Activated CD4-positive, alpha-beta T cell treated with anti-CD3 and anti-CD28 coated beads, Interleukin-2, amount 10 ng/mL, durations not matched to agents 24 days and 14 days (primary cell): ENCODE measurements at places on chromosomes 7 and 10. TPM values are rescaled to one million over a fixed set of nuclear protein-coding genes. Genes with fewer than 3 reads are reported as not detected.
A peak's percentile ranks its signal among the peaks of the same experiment; 100 is the strongest.

Gene KCND2
- total RNA-seq = not detected in 2 replicates

GRCh38 chr10:66258693-66259092 lies 667.1 kb upstream of the LRRTM3 start:
- no peak overlapping the region for H3K27ac ChIP-seq
- no peak for DNase-seq
- no peaks in the 10 kb centered on the region for H3K4me1 ChIP-seq
- no peaks in the 10 kb centered on the region for H3K36me3 ChIP-seq
- no peak overlapping the region for H3K4me3 ChIP-seq

Gene SLC26A3
- not detected in 2 replicates for total RNA-seq

Gene HOGA1
- total RNA-seq = not detected in 2 replicates

DNA sequence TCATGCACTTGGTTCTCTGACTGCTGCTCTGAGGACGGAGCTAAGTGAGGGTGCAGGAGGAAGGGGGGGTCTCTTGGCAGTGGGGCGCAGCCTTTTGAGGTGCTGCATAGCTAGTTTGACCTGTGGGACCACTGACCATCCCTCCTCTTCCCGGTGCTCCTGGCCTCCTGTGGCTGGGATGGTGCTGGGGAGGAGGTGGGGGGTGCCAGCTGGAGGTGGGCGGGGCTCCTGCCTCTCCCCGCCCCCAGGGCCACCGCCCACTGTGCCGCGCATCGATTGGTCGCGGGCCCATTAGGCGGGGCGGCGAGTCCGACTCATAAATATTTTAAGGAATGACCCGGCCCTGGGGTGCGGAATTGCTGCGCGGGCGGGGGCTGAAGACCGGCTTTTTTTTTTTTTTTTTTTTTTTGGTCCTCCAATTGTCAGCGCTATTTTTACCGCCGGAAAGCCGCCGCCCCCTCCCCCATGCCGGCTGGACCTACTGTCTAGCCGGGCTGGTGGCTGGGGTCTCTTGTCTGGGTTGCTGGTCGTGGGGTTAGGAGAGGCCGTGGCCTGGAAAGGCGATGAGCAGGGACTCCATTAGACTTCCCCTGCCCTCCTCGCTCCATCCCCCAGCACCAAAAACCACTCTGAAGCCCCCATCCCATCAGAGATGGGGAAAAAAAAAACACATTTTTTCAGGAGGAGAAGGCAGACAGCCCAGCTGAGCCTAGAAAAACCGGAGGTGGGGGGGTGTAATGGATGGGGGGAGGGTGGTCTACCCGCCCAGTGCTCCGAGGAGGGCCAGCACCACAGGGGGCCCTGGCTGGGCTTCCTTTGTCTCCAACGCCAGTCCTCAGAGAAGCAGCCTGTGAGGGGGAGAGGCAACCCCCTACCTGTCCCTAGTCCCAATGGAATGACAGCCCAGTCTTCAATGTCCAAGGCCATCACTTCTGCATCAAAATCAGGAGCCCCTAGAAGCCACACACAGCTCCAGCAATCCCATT lies 6.4 kb downstream of the SH2B2 start:
- H3K27me3 ChIP-seq = peaks cover 9% of the 10 kb centered on the region
- H3K27ac ChIP-seq = no peak overlapping the region
- H3K36me3 ChIP-seq = no peaks in the 10 kb centered on the region
- peaks cover 13% of the 10 kb centered on the region for H3K4me1 ChIP-seq

Gene CHPF2
- total RNA-seq = 42.0 and 46.4 TPM in 2 replicates

Gene AKR1C2
- total RNA-seq = not detected in 2 replicates

DNA sequence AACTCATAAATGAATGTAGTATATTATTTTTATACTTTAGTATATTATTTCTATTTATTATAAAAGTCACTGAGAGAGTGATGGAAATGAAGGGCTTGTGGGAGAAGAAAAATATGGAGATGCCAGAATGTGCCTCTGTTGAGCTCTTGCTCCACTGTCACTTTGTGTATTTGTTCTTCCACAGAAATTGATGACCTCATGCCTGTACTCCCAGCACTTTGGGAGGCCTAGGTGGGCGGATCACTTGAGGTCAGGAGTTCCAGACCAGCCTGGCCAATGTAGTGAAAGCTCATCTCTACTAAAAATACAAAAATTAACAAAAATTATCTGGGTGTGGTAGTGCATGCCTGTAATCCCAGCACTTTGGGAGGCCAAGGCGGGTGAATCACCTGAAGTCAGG lies 76.4 kb upstream of the STK17A start:
- no peak for DNase-seq
- peaks cover 2% of the 10 kb centered on the region for H3K27me3 ChIP-seq
- no peaks in the 10 kb centered on the region for H3K36me3 ChIP-seq
- H3K4me1 ChIP-seq = no peaks in the 10 kb centered on the region

Gene RGR
- not detected in 2 replicates for total RNA-seq

Gene GPR15LG
- not detected in 2 replicates for total RNA-seq

DNA sequence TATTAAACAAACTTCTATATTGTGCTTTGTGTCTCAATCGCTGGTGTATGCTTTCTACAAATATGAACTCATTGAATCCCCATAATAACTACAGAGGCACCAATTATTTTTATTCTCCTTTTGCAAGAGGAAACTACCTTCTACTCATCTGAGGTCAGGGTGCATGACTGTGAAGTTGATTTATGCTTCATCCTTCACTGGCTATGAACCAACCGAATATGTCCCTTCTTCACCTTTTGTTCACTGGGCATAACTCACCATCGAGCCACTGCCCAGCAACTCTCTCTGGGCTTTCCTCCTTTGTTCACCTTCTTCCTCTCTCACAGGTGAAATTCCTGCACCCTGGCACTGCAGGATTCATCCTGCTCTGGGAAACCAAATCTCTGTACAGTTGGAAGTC lies 61.3 kb upstream of the PFKP start:
- DNase-seq = no peak
- no peak overlapping the region for H3K27ac ChIP-seq
- H3K4me1 ChIP-seq = peaks cover 2% of the 10 kb centered on the region
- peaks cover 26% of the 10 kb centered on the region for H3K27me3 ChIP-seq
- H3K4me3 ChIP-seq = no peak overlapping the region

Gene TBXAS1
- total RNA-seq = 1.8 and 3.5 TPM in 2 replicates

- H3K27ac ChIP-seq = no peak overlapping the region
- H3K36me3 ChIP-seq = no peaks in the 10 kb centered on the region
- H3K4me3 ChIP-seq = no peak overlapping the region
Measured at GRCh38 chr10:128875030-128875744, 591.9 kb upstream of the MGMT start.

DNA sequence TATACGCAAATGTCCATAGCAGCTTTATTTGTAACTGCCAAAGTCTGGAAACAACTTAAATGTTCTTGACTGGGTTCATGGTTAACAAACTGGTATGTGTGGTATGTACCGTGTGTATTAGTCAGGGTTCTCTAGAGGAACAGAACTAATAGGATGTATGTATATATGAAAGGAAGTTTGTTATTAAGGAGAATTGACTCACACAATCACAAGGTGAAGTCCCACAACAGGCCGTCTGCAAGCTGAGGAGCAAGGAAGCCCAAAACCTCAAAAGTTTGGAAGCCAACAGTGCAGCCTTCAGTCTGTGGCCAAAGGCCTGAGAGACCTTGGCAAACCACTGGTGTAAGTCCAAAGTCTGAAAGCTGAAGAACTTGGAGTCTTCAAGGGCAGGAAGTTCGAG lies 66.8 kb downstream of the TMEM168 start:
- H3K4me1 ChIP-seq = no peaks in the 10 kb centered on the region
- no peak overlapping the region for H3K4me3 ChIP-seq
- H3K36me3 ChIP-seq = no peaks in the 10 kb centered on the region

GRCh38 chr7:29988424-29989256 lies 961 bp downstream of the SCRN1 start:
- H3K4me3 ChIP-seq = peak overlapping the region; percentile 70
- peaks cover 58% of the 10 kb centered on the region for H3K27me3 ChIP-seq
- no peak overlapping the region for H3K27ac ChIP-seq
- DNase-seq = peak; percentile 73
- peaks cover 4% of the 10 kb centered on the region for H3K4me1 ChIP-seq

GRCh38 chr7:132511387-132511786 lies 64.9 kb downstream of the PLXNA4 start:
- DNase-seq = no peak
- no peak overlapping the region for H3K4me3 ChIP-seq
- no peaks in the 10 kb centered on the region for H3K36me3 ChIP-seq
- peaks cover 28% of the 10 kb centered on the region for H3K4me1 ChIP-seq
- peaks cover 9% of the 10 kb centered on the region for H3K27me3 ChIP-seq

DNA sequence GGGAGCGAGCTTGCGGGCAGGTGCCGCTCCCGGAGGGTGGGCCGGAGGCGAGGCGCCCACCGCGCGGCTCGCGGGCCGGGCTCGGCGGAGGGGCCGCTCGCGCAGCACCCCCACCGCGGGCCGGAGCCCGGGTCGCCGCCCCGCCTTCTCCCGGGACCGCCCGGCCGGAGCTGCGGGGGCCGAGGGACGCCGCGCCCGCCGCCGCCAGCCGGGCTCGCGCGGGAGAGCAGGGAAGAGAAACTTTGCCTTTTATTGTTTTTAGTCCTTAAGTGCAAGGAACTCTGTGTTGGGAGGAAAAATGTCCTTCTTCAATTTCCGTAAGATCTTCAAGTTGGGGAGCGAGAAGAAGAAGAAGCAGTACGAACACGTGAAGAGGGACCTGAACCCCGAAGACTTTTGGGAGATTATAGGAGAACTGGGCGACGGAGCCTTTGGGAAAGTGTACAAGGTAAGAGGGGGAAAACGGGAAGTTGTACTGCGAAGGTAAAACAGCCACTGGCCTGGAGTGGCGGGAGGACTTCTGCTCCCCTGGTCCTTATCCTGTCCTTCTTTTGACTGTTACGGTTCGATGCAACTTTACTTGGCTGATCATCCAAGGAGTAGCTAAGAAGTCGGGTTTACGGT lies 620 bp downstream of the SLK start:
- peak overlapping the region; percentile 93 for H3K27ac ChIP-seq
- peak overlapping the region; percentile 97 for H3K4me3 ChIP-seq
- peaks cover 32% of the 10 kb centered on the region for H3K4me1 ChIP-seq
- peak; percentile 83 for DNase-seq

GRCh38 chr7:24715171-24715570 lies 42.1 kb downstream of the GSDME start:
- no peaks in the 10 kb centered on the region for H3K27me3 ChIP-seq
- no peak overlapping the region for H3K4me3 ChIP-seq
- DNase-seq = no peak

Gene BLNK
- total RNA-seq = not detected in 2 replicates

GRCh38 chr7:140022582-140023211 lies 40.1 kb downstream of the PARP12 start:
- no peak overlapping the region for H3K27ac ChIP-seq
- no peak overlapping the region for H3K4me3 ChIP-seq

- DNase-seq = no peak
- H3K4me3 ChIP-seq = peak overlapping the region; percentile 99
- H3K4me1 ChIP-seq = peaks cover 48% of the 10 kb centered on the region
- H3K27ac ChIP-seq = peak overlapping the region; percentile 98
- H3K36me3 ChIP-seq = peaks cover 27% of the 10 kb centered on the region
- peaks cover 6% of the 10 kb centered on the region for H3K27me3 ChIP-seq
Measured at GRCh38 chr10:27504808-27505460, 830 bp downstream of the RAB18 start.

DNA sequence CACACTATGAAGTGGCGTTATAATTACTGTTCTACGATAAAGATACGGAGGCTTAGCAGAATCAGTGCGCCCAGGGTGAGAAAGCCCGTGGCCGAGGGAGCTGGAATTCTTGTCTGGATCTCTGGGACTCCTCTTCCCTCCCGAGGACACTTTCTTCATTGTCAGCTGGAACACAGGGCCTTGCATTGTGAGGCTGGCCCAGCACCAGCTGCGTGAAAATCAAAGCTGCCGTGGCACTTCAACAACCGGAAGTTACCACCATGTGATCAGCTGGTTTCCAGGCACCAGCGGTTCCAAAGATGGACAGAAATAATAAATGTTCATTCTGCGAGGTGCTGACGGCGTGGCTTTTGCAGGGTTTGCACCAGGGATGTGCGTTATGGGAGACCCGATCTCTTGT lies 234.0 kb upstream of the PITRM1 start:
- H3K36me3 ChIP-seq = no peaks in the 10 kb centered on the region
- no peak overlapping the region for H3K27ac ChIP-seq
- H3K4me1 ChIP-seq = peaks cover 2% of the 10 kb centered on the region
- no peak overlapping the region for H3K4me3 ChIP-seq

Gene TMEM196
- total RNA-seq = not detected in 2 replicates

- no peak overlapping the region for H3K27ac ChIP-seq
- peaks cover 3% of the 10 kb centered on the region for H3K27me3 ChIP-seq
- no peaks in the 10 kb centered on the region for H3K4me1 ChIP-seq
- no peak overlapping the region for H3K4me3 ChIP-seq
Measured at GRCh38 chr7:30142710-30143109, 7.9 kb downstream of the MTURN start.

DNA sequence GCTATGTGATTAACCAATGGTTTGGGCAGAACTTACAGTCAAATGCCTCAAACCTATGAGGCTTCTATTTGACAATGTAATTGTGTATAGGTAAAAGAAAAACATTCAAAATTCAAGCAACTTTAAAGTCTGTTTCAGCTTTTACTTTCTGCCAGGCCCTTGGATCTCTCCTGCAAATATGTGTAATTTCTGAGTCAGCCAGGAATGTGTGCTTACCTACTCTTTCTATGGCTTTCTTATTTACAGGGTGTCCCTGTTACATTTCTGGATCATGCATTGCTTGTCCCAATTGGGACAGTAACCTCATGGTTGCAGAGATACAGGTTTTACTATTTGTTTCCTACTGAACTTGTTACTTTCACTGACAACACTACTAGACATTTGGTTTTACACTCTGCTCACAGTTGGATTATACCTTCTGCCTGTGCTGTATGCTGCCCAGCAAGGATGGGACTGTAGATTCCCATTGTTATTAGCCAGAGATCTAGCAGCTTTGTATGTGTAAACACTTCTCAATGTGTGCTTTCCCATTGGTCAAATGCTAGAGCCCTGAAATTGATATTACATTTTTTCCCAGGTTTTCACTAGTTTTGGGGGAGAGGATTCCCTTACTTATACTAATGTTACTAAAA lies 355.3 kb downstream of the ARL4A start:
- no peak for DNase-seq
- H3K36me3 ChIP-seq = no peaks in the 10 kb centered on the region
- no peak overlapping the region for H3K4me3 ChIP-seq
- no peaks in the 10 kb centered on the region for H3K4me1 ChIP-seq
- H3K27me3 ChIP-seq = peaks cover 8% of the 10 kb centered on the region

DNA sequence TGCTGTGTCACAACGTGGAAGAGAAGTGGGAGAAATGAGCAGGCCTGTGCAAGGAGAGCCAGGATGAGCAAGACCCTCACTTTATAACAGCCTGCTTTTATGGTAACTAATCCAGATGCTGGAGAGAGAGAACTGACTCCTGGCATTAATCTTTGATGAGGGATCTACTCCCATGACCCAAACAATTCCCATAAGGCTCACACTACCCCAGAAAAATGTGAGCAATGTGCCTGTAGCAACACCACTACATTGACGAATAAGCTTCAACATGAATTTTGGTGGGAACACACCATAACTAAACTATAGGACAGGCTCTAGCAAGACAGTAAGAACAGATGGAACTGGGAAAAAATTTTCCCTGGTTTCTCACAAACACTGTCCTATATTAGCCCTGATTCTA lies 173.6 kb upstream of the PRSS58 start:
- H3K4me1 ChIP-seq = peaks cover 29% of the 10 kb centered on the region
- no peak for DNase-seq
- H3K27ac ChIP-seq = no peak overlapping the region
- H3K36me3 ChIP-seq = no peaks in the 10 kb centered on the region
- H3K27me3 ChIP-seq = peaks cover 13% of the 10 kb centered on the region
